Stimulated activated CD4-positive, alpha-beta T cell treated with anti-CD3 and anti-CD28 coated beads, Interleukin-2, amount 100 ng/mL, for 24 hours (primary cell): ENCODE measurements at places on chromosomes 5 and 9.

GRCh38 chr5:122999947-123000563, 36.5 kb downstream of the PPIC start:
- DNase-seq, result peak; percentile 17

DNA sequence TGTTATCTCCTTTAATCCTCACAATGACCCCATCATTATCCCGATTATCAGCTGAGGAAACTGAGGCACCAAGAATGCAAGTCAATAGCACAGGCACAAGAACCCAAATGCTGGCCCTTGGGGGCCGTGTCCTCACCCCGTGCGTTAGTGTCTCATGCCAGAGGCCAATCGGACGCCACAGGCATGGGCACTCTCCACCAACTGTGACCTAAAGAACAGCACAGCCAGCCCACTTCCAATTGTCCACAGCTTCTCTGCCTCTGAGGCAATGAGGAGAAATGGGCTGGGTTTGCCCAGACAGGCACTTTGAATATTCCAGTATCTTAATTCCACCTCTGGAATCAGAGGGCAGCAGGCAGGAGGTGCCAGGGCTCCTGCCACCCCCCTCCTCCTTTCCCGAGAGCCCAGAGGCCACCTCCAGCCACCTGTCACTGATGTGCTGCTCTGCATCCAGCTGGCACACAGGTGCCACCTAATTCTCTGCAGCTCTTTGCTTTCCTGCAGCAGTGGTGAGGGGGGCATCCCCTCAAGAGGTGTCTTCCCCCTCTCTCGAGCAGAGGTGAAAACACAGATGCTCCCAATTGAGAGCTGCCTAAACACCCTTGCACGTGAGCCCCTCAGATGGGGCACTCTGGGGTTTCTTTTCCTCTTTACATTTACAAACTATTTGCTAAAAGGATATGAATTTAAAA, 107.5 kb downstream of the ROR2 start:
- no peak for DNase-seq

DNA sequence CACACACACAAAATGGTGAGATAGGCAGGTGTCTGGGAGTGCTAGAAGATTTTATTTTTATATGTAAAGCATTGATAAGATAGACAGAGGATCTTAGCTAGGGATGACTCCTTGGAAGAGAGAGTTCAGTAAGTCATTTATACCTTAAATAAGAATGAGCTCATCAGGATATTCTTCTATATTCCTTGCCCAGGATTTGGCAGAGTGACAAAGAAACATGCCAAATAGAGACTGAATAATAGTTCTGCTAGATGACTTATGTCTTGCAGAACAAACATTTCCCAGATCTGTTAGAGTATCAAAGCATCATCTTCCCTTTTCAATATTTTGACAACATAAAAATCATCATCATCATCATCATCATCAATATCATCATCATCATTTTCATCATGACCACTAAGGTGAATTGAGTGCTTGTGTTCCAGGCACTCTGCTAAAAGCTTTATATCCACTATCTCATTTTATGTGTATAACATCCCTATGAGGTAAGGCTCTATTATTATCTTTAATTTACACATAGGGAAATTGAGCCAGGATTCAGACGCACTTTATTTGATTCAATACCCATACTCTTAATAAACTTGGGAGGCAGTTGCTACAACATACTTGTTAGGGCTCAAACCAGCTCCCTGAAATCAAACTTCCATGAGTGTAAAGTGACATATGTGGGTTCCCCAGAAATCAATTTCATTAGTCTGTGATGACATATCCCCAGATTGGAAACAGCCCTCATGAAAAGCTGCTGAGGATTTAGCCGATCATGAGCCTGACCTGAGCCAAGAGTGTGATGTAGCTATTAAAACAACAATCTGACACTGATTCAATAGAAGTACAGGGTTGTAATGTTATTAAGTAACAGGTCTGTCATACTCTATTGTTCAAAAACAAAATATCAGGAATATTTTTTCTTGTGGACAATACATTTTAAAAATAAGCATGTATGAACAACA, 176.3 kb upstream of the SEMA6A start:
- no peak for DNase-seq

- no peak for DNase-seq
Measured at GRCh38 chr5:110105692-110106091, 416.0 kb downstream of the MAN2A1 start.

DNA sequence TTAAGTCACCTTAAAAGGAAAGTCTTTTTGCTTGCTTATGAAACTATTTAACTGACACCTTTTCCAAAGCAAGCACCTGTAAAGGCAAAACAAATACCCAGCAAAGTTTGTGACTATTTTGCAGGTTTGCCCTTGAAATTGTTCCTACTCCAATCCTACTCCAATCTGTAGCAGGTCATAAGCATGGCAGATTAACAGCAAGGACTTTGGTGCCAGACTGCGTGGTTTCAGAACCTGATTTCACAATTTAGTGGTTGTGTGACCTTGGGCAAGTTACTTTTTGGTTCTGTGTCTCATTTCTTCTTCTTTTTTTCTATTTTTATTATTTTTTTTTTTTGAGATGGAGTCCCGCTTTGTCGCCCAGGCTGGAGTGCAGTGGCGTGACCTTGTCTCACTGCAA, 282.1 kb downstream of the RFX3 start:
- DNase-seq, result no peak

- DNase-seq, result no peak
Measured at GRCh38 chr5:61205013-61205412, 42.7 kb upstream of the SMIM15 start.

GRCh38 chr5:173473288-173473687, 143.2 kb downstream of the BOD1 start:
- DNase-seq, result no peak

- DNase-seq, result no peak
Measured at GRCh38 chr9:113955076-113955752, 79.1 kb downstream of the ZNF618 start.

DNA sequence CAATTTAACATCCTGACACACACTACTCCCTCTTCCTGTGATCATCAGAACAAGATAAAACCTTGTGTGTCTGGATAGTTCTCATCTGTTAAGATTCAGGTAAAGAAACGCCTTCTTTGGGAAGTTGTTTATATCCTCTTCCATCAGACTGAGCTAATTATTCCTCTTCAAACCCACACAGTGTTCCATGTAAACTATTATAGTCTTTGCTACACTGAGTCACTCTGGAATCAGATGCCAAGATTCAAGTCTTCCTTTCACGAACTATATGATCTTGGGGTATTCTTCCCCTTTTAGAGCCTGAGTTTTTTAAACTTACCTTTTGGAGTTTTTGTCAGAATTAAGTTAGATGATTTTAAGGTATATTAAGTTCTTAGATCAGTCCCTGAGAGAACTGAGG, 2.0 kb downstream of the OR1J1 start:
- no peak for DNase-seq

DNA sequence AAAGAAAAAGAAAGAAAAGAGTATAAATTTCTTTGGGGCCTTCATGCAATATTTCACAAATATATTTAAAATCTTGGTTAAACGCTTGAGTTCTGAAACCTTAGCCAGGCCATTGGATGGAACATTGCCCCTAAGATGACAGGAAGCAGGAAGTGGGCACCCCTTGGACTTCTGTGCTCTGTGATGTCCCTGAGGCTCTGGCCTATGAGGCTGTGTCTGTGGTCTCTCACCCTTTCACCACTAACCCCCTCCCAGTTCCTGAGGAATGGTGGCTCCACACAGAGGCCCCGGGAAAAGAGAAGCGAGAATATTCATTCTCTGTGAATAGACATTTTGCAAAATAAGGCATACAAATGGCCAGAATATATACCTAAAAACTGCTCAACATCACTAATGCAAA, 320.5 kb upstream of the PANK3 start:
- DNase-seq, result no peak

DNA sequence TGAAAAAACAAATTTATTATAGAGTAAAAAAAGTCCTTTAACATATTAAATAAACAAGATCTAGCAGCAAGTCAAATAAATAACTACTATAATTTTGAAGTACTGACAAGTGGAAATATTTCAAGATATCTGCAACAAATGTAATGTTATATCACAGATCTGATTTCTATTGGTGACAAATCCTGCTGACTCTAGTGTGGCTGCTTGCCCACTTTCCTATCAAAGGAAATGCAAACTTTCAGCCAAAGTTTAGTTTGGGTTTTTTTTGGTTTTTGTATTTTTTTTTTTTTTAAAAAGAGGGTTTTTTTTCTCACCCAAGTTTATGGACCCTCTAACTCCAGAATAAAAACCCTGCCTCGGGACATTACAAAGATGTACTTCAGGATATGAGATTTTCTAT, 12.9 kb downstream of the ADRA1B start:
- no peak for DNase-seq

GRCh38 chr5:139710319-139711066, 62.3 kb downstream of the CXXC5 start:
- DNase-seq, result peak; percentile 55

DNA sequence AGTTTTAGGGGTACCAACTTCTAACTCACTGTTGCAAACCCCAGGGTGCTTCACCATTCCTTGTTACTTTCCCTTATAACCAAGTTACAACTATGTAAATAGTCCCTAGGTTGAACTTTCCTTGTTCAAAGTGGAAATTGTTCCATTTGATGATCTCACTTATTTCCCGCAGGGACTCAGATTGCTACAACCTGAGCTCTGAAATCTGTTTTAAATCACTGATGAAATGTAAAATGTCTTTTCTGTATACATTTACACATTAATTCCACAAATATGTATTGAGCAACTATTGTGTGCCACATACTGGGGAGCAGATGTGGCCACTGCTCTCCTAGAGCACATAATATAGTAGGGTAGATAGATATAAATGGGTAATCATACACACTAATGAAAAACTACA, 69.1 kb upstream of the TARS1 start:
- DNase-seq, result no peak

- no peak for DNase-seq
Measured at GRCh38 chr9:102551346-102551745, 443.8 kb upstream of the CYLC2 start.

DNA sequence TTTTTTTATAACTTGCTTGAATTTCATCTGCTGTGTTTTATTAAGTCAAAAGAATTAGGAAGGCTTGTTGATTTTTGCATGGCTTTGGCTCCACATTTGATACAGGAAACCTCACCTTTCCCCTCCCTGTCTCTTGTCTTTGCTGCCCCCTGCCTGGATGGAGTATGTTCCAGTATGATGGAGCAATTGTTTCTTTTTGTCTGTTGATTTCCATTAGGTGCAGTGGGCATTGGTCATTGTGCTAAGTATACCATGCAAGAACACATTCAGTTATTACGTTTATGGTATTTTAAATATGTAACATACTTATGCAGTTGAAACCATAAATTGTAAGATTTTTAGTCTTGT, 19.6 kb downstream of the TJP2 start:
- DNase-seq, result no peak

DNA sequence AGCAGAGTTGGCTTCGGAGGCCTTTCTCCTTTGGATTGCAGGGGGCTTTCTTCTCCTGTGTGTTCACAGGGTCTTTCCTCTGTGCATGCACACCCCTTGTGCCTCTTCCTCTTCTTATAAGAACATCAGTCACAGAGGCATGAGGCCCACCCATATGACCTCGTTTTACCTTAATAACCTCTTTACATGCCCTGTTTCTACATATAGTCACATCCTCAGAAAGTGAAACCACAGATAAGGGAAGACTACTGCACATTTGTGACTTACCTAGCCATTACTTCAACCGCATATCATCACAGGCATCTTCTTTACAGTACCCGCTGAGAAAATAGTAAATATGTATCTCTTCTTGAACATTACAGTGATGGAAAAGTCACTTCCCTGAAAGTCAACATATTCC, 204.9 kb upstream of the TARS1 start:
- DNase-seq, result no peak

DNA sequence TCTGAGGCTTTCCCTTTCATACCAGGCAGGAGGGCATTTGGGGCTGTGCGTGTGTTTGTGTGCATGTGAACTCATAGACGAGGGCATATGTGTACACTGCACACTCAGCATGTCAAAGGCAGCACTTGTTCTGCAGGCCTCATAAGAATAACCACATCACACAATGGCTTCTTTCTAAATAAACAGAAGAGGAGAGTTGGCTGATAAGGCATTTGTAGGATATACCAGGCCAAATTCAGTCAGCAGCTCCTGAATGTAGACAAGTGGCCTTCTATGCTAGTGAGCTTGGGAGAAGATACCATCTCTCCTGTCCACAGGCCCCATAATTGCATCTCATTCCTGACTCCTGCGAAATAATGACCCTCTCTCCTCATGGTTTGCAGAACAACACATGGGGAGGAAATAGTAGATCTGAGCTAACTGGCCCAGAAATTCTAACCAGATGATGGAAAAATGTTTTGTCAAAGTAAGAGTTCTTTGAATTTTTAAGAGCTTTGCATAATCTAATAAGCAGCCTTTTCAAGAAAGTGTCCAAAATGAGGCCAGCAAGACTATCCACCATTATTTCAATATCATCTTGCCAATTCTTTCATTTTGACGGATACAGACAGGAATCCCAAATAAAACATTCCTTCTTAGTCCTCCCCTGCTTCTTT, 60.5 kb upstream of the GAS1 start:
- DNase-seq, result no peak

DNA sequence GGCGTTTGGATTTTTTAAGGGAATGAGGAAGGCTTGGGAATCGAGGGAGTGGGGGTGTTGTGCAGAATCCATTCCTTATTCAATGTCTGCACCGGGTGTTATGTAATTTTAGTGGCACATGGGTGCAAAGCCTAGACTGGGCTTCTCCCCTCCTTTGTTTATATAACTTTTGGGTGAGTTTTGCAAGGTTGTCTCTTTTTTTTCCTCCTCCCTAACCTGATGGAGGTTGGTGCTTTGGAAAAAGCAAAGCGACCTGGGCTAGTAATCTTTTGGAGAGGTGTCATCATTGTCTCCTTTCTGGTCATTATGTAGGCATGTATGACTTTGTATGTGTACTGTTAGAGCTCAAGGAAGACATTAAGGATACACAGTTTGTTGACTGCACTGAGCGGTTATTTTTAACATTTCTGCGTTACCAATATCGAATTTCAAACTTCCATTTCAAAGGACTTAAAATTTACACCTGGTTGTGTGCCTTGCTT, 3.1 kb downstream of the SMARCA2 start:
- DNase-seq, result no peak

- no peak for DNase-seq
Measured at GRCh38 chr5:103475629-103476240, 86.9 kb downstream of the NUDT12 start.

DNA sequence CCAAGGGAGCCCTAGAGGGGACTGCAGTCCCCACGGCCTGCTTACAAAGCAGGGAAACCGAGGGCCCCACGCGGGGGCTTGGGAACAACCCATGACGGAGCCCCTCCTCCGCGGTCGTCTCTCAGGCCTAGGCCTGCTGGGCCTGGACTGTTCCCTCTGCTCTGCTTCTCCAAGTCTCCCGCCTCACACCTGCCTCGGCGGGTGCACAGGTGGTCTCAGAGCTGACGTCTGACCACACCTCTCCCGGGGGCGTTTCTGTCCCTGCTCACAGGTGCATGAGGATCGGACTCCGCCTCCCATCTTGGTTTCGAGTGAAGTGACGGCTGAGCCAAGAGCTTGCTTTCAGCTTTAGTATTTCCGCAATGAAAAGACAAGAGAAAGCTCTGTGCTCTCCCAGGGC, 72.1 kb downstream of the MRPL36 start:
- DNase-seq, result no peak
